Smooth muscle cell of trachea (primary cell): ENCODE measurements at places on chromosomes 11 and 22. TPM values are rescaled to one million over a fixed set of nuclear protein-coding genes. Genes with fewer than 3 reads are reported as not detected.

BCO2 gene
- total RNA-seq: 1.5 and 4.4 TPM in 2 replicates

POU2AF1 gene
- total RNA-seq: not detected in 2 replicates

SAC3D1 gene
- total RNA-seq: 9.2 and 14.4 TPM in 2 replicates

SLC2A11 gene
- total RNA-seq: 7.1 and 16.2 TPM in 2 replicates

ZNF70 gene
- 3.2 and 4.3 TPM in 2 replicates for total RNA-seq

PLEKHA7 gene
- not detected in 2 replicates for total RNA-seq

SLC22A25 gene
- not detected in 2 replicates for total RNA-seq

BIK gene
- not detected in 2 replicates for total RNA-seq
